Left cardiac atrium (tissue), 4 donors: ENCODE measurements at places on chromosomes 1 and 21.
A peak's percentile ranks its signal among the peaks of the same experiment; 100 is the strongest.

DNA sequence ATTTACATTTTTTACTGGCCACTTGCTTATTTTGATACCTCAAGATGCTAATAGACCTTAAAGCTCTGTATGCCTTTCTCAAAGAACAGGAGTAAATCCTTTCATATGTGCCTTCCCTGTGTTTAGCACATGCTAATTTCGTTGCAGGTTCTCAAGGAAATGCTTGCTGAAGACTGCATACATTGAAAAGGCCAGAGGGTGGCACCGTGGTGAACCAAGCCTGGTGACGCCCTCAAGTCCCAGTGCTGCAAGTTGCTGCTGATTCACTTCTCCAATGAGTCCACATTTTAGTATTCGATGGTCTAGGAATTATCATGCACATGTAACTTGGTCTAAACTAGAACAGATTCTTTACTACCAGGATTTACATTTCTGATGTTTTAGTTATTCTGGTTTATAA is 94.1 kb downstream of the CLDN17 start:
- no peak for DNase-seq

- DNase-seq, result peak; percentile 62
Measured at GRCh38 chr1:220843481-220844011, 35.7 kb upstream of the HLX start.

DNA sequence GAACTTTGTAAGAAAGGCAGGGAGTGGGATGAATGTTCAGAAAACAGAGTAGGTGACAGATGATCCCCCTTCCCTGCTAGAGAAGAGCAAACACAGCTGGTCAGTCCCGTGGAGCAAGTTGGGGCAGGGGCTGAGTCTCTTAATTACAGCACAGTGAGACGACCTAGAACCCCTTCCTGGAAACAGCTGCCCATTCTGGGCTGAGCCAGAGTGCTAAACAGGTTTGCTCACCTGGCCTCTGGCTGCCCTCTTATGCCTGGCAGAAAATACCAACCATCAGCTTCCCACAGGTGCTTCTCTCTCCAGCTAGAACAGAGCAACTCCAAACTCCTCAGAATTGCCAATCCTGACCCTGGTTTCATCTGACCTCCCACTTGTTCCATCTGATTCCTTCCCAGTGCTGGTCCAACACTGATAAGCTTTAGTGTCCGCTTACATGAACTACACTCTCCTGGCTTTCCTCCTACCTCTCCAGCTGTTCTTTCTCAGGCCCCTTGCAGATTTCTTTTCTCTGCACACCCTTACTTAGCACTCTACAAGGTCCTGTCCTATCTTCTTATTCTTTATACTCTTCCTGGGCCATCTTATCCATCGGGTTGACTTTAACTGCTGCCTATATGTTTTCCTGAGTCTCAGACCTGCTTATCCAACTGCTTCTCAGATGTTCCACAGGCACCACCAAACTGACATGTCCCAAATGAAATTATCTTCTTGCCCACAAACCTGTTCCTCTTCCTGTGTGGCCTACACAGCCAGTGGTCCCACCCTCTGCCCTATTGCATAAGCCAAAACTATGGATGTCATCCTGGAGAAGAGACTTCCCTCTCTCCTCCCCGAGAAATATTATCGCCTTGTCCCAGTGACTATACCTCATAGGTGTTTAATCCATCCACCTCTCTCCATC is 22.6 kb upstream of the COL9A2 start:
- no peak for DNase-seq

DNA sequence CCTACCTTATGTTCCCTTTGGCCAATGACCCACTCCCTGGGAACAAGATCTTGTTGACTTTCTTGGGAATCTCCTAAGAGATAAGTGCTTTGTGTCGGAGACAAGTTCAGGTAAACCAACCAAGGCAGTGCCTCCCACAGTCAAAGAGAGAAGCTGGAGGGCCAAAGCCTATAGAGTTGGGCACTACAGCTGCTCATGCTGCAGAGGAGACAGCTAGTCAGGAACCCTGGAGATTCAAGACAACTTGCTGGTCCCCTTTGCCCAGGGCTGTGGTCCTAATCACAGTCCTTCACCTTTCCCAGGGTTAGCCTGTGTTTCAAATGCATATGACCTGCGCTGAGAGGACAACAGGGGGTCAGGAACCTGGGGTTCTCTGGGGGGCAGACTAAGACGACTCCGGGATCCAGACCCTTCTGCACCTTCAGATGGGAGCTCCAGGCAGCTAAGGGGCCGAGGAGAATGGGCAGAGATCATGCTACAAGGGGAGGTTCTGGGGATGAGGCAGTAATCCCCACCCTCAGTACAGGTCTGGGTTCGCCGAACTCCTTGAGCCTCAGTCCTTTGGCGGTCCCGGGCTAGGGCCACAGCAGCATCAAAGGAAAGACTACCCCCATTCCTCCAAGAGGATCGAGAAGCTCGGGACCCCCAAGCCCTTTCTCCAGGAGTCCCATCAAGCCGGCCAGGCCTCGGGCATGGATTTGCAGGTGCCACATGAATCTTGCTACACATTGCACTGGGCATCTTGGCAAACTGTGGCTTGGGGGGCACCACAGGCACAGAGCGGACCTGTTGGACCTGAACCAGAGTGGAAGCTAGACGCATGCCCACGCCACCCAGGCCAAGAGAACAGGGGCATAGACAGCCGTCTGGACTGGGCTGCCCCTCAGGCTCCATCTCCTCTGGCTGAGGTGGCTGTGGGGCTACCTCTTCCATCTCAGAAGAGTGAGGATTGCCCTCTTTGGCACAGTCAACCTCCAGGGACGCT is 2.0 kb upstream of the USF1 start:
- no peak for DNase-seq

- DNase-seq, result no peak
Measured at GRCh38 chr1:211324992-211325775, 1.4 kb upstream of the TRAF5 start.

GRCh38 chr1:178055093-178055492 is 38.8 kb upstream of the RASAL2 start:
- peak; percentile 50 for DNase-seq

- DNase-seq, result no peak
Measured at GRCh38 chr1:22163137-22163536, 20.2 kb upstream of the WNT4 start.

DNA sequence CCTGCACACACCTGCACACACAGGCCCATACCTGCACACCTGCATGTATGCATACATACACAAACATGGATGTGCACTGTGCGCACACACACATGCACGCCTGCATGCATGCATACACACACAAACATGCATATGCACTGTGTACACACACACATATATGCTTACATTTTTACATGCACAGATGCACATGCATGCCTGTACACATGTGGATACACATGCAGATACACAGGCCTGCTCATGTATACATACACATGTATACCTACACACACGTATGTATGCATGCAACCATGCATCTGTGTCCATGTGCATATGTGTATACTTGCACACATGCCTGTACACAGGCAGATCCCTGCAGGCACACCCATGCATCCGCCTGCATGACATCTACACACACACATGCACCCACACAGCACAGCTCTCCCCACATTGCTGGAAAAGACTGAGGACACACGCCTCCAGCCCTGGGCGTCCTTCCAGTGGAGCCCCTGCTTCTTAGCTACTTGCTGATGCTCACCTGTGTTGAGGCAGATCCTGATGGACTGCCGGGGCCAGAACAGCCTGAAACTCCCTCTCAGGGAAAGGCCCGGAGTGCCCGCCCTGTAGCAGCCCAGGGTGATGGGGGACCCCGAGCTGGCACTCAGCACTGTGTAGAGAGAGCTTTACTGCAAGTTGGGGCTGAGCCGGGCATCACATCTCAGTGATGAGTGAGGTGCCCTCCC is 28.6 kb downstream of the KRTAP10-1 start:
- DNase-seq, result no peak

DNA sequence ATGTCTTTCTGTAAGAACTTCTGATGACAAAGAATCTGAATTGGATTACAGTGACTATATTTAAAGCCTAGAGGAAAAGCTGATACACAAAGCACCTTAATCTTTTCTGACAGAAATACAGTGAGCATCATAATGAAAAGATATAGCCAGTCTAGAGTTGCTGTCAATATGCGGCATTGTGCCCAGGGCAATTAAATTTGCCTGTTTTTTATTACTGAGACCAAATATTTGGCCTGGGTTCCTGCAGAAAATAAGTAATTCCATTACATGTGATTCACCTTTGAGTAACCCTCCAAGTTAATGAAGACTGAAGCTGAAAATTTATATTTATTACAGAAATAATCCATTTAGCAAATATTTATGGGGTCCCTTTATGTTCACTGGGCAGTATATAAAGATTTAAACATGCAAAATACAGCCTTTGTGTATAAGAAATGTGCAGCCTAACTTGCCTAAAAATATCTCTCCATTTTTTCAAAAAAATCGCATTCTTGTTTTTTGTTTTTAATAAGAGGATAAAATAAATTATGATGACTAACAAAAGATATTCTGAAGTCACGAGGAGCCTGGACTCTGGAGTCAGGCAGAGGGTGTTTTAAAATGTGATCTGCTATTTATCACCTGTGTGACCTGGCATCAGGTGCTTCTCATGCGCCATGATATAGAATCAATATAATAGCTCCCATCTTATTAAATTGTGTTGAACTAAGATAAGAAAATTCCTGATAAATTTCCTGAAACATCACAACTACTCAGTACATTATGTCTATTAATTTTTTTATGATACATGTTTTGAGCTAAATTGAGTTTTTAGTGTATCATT is 83.6 kb downstream of the SGIP1 start:
- no peak for DNase-seq

GRCh38 chr1:209621741-209622655 is 30.2 kb downstream of the LAMB3 start:
- no peak for DNase-seq

DNA sequence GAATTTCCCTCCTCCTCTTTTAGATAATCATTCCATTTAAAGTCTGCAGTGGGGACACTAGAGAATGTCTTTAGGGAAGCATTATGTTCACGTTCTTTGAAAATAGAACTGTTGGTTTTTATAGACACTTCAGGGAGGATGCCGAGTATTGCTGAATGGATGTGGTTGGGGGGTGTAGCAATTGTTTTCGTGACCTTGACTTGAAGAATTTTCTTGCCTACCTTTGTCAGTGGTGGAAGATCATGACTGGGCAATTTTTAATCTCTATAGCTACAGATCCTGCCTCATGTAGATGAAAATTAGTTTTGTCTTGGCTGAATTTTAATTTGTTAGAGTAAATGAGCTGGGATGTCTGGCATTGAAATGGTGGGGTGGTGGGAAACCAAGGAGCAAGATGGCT is 3.8 kb downstream of the SMG7 start:
- DNase-seq, result no peak

DNA sequence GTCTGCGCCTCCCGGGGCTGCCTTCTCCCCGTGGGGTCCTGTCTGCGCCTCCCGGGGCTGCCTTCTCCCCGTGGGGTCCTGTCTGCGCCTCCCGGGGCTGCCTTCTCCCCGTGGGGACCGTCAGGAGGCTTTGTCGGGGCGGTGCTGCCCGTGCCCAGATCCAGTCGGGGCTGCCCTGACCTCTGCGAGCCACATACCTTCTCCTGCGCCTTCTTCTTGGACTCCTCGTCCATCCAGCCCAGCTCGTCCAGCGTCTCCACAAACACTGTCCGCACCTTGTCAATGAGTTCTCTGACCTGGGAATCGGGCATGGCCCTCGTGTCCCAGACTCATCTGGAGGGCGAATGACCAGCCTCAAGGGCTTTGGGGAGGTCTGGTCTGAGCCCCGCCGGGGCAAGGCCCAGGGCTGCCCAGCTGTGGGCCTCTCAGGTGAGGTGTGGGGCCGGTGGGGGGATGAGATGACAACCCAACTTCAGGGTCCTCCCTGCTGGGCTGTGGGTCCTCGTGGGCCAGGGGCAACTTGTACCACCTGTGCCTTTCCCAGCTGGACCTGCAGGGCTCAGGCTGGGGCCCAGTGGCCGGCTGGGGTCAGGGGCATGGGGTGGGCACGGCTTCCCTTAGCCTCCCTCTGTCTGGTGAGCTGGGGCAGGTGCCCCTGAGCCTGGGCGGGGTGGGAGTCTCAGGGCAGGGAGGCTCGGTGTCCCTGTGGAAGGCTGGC is 9.4 kb downstream of the PRXL2B start:
- no peak for DNase-seq

DNA sequence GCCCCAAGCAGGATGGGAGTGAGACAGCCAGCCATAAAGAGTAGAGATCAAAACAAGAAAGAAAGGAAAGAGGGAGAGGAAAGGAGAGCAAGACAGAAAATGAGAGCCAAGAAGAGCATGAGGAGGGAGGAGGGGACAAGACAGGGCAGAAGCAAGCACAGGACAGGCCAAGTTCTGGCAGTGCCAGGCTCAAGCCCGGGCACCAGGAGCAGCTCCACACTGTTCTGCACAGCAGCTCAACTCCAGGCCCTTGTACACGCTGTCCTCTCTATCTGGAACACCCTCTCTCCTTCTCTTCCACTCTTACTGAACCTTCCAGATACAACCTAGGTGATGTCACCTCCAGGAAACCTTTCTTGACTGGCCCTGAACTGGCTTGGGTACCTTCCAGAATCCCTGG is 11.7 kb downstream of the IFFO2 start:
- no peak for DNase-seq

DNA sequence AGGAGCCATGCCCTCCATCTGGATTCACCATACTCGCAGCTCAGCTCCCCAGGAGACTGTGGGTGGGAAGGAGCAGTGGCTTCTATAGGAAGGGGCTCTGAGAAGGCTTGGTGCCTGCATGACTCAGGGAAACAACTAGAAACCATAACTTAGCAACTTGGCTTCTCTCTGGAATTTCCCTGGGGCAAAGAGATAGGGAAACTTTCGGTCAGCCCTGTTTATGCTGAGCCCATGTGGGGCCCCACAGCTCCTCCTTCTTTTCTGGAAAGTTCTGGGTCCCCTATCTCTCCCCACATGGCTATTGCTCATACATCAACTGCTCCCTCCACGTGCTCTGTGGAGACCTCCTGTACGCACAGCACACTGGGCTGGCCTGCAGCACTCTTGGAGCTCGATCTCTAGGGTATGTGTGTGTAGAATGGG is 39.3 kb downstream of the PLEKHA6 start:
- no peak for DNase-seq

GRCh38 chr1:56830052-56830451 is 10.8 kb upstream of the FYB2 start:
- DNase-seq, result no peak

DNA sequence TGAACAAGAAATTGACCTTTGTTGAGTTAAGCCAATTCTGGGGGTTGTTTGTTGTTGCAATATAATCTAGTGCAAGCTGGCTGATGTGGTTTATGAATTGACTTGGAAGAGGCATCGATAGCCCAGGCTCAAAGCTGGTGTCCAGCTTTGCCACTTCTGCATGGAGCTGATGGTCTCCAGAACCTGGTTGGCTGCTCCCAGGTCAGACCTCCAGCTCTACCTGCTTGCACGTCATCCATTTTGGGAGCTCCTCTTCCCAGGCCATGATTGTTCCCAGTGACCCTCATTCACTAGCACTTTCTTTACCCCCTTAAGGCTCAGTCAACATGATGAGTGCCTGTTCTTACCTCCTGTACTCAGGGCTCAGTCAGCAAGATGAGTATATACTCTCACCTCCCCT is 5.8 kb upstream of the AJAP1 start:
- DNase-seq, result no peak

DNA sequence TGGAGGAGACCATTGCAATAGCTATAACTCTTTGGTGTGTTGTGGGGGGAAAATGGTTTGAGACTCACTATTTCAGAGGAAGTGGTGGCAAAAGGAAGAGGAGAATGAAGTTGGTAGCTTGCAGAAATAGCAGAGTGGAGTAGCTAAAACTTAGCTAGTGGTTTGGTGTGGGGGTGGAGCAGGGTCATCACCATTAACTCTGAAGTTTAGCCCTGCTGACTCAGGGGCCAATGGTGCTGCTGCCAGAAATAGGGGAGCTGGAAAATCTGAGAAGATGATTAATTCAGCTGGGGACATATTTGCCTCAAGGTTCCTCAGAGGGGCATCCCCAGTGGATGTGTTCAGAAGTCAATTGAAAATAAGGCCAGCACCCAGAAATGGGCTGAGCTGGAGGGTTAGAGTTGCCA is 65.4 kb downstream of the RUNX1 start:
- DNase-seq, result no peak
